ENCODE measurements at places on chromosomes 7 and 10. TPM values are rescaled to one million over a fixed set of nuclear protein-coding genes. Genes with fewer than 3 reads are reported as not detected.

DNA sequence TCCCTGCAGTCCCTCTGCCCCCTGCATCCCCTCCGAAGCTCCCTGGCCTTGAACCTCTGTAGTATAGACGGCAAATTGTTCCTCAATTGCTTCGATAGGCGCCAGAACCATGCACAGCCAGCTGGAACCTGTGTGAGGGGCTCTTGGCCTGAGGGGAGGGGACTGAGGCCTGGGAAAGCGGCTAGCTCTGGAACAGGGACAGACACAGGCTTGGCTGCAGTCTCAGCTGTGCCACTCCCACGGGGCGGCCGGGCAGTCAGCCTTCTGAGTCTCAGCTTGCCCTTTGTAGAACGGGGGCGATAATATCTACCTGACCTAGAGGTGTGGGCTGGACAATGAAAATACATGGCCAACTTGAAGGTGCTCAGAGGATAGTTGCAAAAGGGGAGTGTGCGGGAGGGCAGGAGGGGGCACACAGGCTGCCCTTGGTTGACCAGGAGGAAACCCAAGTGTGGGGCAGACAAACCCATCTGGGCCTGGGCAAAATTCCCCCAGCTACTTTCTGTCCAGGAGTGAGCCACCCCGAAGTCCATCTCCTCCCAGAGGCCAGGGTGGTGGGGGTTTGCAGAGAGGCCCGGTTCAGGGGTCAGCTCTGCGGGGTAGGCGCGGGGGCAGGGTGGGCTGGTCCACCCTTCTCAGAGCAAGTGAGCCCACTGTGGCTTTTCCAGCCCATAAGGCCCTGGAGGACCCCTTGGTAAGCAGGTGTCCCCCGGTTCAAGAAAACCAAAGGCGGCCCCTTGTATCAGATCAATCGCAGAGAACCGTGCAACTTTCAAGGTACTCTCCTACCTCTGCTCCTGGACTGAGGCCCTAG lies 4.6 kb downstream of the CRYGN start:
- H3K27ac ChIP-seq, result no peak overlapping the region
- no peaks in the 10 kb centered on the region for H3K4me1 ChIP-seq
- DNase-seq, result no peak
- no peaks in the 10 kb centered on the region for H3K27me3 ChIP-seq
- H3K36me3 ChIP-seq, result peaks cover 5% of the 10 kb centered on the region

- DNase-seq, result no peak
- no peak overlapping the region for H3K27ac ChIP-seq
- H3K4me1 ChIP-seq, result no peaks in the 10 kb centered on the region
- H3K4me3 ChIP-seq, result no peak overlapping the region
- H3K36me3 ChIP-seq, result no peaks in the 10 kb centered on the region
- H3K27me3 ChIP-seq, result no peaks in the 10 kb centered on the region
Observed at GRCh38 chr7:80882213-80882801, 36.5 kb downstream of the SEMA3C start.

- no peak for DNase-seq
- no peaks in the 10 kb centered on the region for H3K4me1 ChIP-seq
- no peak overlapping the region for H3K27ac ChIP-seq
- H3K27me3 ChIP-seq, result no peaks in the 10 kb centered on the region
- H3K4me3 ChIP-seq, result no peak overlapping the region
- H3K36me3 ChIP-seq, result no peaks in the 10 kb centered on the region
Observed at GRCh38 chr7:30708983-30709382, 26.7 kb upstream of the CRHR2 start.

The PRSS1 gene
- not detected for total RNA-seq

DNA sequence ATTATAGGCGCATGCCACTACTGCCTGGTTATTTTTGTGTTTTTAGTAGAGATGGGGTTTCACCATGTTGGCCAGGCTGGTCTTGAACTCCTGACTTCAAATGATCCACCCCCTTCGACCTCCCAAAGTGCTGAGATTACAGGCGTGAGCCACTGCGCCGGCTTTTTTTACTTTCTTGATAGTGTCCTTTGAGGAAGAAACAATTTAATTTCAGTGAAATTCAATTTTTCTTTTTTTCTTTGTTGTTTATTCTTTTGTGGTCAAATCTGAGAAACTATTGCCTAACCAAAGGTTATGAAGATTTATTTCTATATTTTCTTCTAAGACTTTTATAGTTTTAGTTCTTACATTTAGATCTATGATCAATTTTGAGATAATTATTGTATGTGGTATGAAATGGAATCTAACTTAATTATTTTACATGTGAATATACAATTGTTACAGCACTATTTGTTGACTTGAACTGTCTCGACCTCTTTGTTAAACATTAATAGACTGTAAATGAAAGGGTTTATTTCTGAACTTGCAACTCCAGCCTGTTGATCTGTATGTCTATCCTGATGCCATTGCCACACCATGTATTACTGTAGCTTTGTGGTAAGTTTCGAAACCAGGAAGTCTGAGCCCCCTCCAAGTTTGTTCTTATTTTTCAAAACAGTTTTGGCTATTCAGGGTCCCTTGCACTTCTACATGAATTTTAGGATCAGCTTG lies 19.8 kb upstream of the RASSF4 start:
- H3K36me3 ChIP-seq, result no peaks in the 10 kb centered on the region
- no peak overlapping the region for H3K27ac ChIP-seq
- H3K27me3 ChIP-seq, result no peaks in the 10 kb centered on the region
- no peak for DNase-seq
- no peaks in the 10 kb centered on the region for H3K4me1 ChIP-seq

GRCh38 chr7:30470163-30470770 lies 8.3 kb downstream of the NOD1 start:
- H3K4me3 ChIP-seq, result no peak overlapping the region
- H3K4me1 ChIP-seq, result peaks cover 5% of the 10 kb centered on the region
- no peak overlapping the region for H3K27ac ChIP-seq
- H3K36me3 ChIP-seq, result no peaks in the 10 kb centered on the region

The MLXIPL gene
- total RNA-seq, result 5.5 TPM

DNA sequence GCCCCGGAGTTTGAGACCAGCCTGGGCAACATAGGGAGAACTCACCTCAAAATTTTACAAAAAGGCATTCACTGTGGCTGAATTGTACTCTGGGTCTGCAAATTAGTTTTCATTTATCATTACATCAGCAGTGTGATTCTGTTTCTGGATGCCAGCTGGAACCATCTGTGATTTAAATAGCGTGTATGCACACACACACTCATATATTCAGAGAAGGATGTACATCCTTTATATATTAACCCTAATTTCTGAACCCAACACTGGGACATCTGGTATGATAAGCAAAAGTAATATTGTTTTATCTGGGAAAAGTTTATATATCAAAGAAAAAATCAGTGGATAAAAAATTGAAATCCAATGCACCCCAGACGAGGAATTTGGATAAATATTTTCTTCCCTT lies 33.8 kb upstream of the LYZL1 start:
- H3K27ac ChIP-seq, result no peak overlapping the region
- no peaks in the 10 kb centered on the region for H3K36me3 ChIP-seq
- H3K4me3 ChIP-seq, result no peak overlapping the region
- no peaks in the 10 kb centered on the region for H3K4me1 ChIP-seq

DNA sequence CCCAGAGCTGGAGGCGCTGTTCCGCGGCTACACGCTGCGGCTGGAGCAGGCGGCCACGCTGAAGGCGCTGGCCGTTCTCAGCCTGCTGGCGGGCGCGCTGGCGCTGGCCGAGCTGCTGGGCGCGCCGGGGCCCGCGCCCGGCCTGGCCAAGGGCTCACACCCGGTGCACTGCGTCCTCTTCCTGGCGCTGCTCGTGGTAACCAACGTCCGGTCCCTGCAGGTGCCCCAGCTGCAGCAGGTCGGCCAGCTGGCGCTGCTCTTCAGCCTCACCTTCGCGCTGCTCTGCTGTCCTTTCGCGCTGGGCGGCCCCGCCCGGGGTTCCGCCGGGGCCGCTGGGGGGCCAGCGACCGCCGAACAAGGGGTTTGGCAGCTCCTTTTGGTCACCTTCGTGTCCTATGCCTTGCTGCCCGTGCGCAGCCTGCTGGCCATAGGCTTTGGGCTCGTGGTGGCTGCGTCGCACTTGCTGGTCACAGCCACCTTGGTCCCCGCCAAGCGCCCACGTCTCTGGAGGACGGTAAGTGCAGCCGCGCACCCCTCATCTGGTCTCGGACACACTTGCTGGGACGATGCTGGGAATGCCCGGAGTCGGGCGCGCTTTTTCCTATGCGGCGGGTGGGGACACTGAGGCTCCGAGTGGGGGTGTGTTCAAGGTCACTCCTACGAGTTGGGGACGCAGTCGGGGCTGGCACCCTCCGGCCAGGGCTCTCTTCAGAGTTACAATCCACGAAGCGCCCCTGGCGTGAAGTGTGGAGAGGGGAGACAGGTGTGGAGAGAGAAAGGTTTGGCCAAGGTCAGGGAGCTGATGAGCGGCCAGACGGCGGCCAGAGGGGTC lies 717 bp downstream of the ADCY1 start:
- peaks cover 4% of the 10 kb centered on the region for H3K4me1 ChIP-seq
- H3K4me3 ChIP-seq, result peak overlapping the region; percentile 88
- peaks cover 25% of the 10 kb centered on the region for H3K27me3 ChIP-seq
- peak; percentile 57 for DNase-seq
- H3K27ac ChIP-seq, result no peak overlapping the region
- H3K36me3 ChIP-seq, result no peaks in the 10 kb centered on the region

GRCh38 chr10:103184615-103185014 lies 8.5 kb downstream of the NT5C2 start:
- no peak overlapping the region for H3K4me3 ChIP-seq
- H3K36me3 ChIP-seq, result peaks cover 1% of the 10 kb centered on the region
- no peak for DNase-seq
- H3K4me1 ChIP-seq, result peaks cover 4% of the 10 kb centered on the region
- H3K27ac ChIP-seq, result no peak overlapping the region

The H2BK1 gene
- total RNA-seq, result 0.97 TPM

GRCh38 chr10:34906067-34906965 lies 91.2 kb upstream of the PARD3 start:
- no peak overlapping the region for H3K4me3 ChIP-seq
- H3K27me3 ChIP-seq, result no peaks in the 10 kb centered on the region
- no peaks in the 10 kb centered on the region for H3K36me3 ChIP-seq
- DNase-seq, result peak; percentile 74

- no peaks in the 10 kb centered on the region for H3K4me1 ChIP-seq
- H3K27me3 ChIP-seq, result no peaks in the 10 kb centered on the region
Observed at GRCh38 chr10:112750427-112751167, 199.4 kb upstream of the TCF7L2 start.

The HOXA6 gene
- total RNA-seq, result not detected

The SFRP4 gene
- not detected for total RNA-seq

DNA sequence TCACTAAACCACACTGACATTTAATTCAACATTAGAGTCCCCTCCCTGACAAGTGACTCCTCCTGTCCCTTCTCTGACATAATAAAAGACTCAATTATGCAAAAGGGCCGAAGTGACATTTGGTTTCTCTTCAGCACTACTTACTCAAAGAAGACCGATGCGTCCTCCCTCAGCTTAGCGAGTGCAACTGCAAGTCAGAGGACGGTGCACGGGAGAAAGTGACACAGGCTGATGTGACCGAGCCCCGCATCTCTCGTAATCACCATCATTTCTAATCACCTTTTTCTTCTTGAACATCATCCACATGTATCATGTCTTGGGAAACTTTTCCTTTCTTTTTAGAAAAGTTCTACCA lies 155.7 kb downstream of the TCERG1L start:
- H3K27ac ChIP-seq, result no peak overlapping the region
- DNase-seq, result no peak
- no peaks in the 10 kb centered on the region for H3K27me3 ChIP-seq
- H3K4me3 ChIP-seq, result no peak overlapping the region
- no peaks in the 10 kb centered on the region for H3K4me1 ChIP-seq
- peaks cover 21% of the 10 kb centered on the region for H3K36me3 ChIP-seq

GRCh38 chr7:128868624-128869137 lies 6.0 kb downstream of the ATP6V1F start:
- peaks cover 11% of the 10 kb centered on the region for H3K27me3 ChIP-seq
- peak overlapping the region; percentile 77 for H3K4me3 ChIP-seq
- H3K36me3 ChIP-seq, result peaks cover 18% of the 10 kb centered on the region
- DNase-seq, result no peak
- H3K4me1 ChIP-seq, result 0 out of 2 replicates have a peak, but pooled peaks cover under 1% of the 10 kb centered on the region
- H3K27ac ChIP-seq, result no peak overlapping the region

The WIPF3 gene
- 11.8 TPM for total RNA-seq

The LHPP gene
- total RNA-seq, result 29.6 TPM

The NACAD gene
- 6.4 TPM for total RNA-seq

GRCh38 chr10:5588603-5589002 lies 63.8 kb downstream of the CALML3 start:
- H3K4me3 ChIP-seq, result no peak overlapping the region
- no peaks in the 10 kb centered on the region for H3K36me3 ChIP-seq
- no peak for DNase-seq
- H3K4me1 ChIP-seq, result peaks cover 3% of the 10 kb centered on the region
- H3K27ac ChIP-seq, result no peak overlapping the region

DNA sequence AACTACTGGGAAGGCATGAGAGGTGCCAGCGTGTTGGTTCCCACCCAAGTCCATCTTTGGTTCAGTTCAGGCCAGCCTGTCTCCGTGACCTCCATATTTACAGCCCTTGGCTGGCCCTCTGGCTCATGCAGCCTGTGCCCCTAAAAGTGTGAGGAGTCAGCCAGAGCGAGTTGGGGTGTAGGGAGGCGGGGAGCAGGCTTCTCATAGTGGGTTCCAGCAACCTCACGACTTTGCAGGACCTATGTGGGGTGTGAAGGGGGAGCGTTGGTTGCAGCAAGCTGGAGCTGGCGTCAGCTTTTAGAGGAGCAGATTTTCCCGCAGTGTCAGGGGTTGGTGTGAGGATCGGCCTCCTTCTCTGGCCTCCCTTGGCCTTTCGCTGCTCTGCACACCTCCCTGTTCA lies 9.8 kb downstream of the TSPAN14 start:
- no peak for DNase-seq
- no peaks in the 10 kb centered on the region for H3K27me3 ChIP-seq
- H3K27ac ChIP-seq, result no peak overlapping the region
- peaks cover 40% of the 10 kb centered on the region for H3K4me1 ChIP-seq
- H3K36me3 ChIP-seq, result peaks cover 2% of the 10 kb centered on the region

GRCh38 chr10:127880557-127880956 lies 12.2 kb downstream of the CLRN3 start:
- H3K4me1 ChIP-seq, result no peaks in the 10 kb centered on the region
- no peaks in the 10 kb centered on the region for H3K27me3 ChIP-seq
- DNase-seq, result no peak
- no peaks in the 10 kb centered on the region for H3K36me3 ChIP-seq
- H3K4me3 ChIP-seq, result no peak overlapping the region
- no peak overlapping the region for H3K27ac ChIP-seq

GRCh38 chr10:97058521-97058920 lies 127.2 kb downstream of the SLIT1 start:
- no peaks in the 10 kb centered on the region for H3K4me1 ChIP-seq
- no peak for DNase-seq
- no peak overlapping the region for H3K27ac ChIP-seq
- no peak overlapping the region for H3K4me3 ChIP-seq
- no peaks in the 10 kb centered on the region for H3K27me3 ChIP-seq

DNA sequence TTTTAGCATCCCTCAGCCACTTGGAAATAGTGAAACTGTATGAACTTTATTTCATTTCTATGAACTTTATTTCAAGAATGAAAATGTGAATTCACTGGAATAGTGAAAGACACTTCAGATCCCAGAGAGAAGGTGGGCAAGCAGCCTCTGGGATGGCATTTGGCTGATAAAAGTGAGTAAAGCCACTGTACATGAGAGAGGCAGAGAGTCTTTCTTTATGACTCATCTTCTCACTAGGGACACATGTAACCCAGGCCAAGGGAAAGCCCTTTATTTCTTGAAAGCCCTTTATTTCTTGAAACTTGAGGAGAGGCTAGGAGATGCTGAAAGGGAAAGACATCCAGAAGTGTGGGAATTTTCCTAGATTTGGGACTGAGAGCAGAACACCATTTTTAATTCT lies 148.9 kb upstream of the SMIM30 start:
- no peaks in the 10 kb centered on the region for H3K27me3 ChIP-seq
- DNase-seq, result no peak
- H3K4me1 ChIP-seq, result no peaks in the 10 kb centered on the region
- H3K27ac ChIP-seq, result no peak overlapping the region
- no peak overlapping the region for H3K4me3 ChIP-seq

The ATP6V1F gene
- 117 TPM for total RNA-seq
